ENCODE measurements at places on chromosomes 11 and 22.

GRCh38 chr22:47277531-47277930, 515.1 kb downstream of the TBC1D22A start:
- no peak for DNase-seq

GRCh38 chr11:119752345-119752871, 23.4 kb upstream of the NECTIN1 start:
- no peak for DNase-seq

GRCh38 chr11:82733444-82734119, at the start of gene FAM181B:
FAM181B (minus strand) TSS chr11:82733864; CDS start chr11:82733729, 135 bp downstream.
- peak; percentile 91 for DNase-seq

DNA sequence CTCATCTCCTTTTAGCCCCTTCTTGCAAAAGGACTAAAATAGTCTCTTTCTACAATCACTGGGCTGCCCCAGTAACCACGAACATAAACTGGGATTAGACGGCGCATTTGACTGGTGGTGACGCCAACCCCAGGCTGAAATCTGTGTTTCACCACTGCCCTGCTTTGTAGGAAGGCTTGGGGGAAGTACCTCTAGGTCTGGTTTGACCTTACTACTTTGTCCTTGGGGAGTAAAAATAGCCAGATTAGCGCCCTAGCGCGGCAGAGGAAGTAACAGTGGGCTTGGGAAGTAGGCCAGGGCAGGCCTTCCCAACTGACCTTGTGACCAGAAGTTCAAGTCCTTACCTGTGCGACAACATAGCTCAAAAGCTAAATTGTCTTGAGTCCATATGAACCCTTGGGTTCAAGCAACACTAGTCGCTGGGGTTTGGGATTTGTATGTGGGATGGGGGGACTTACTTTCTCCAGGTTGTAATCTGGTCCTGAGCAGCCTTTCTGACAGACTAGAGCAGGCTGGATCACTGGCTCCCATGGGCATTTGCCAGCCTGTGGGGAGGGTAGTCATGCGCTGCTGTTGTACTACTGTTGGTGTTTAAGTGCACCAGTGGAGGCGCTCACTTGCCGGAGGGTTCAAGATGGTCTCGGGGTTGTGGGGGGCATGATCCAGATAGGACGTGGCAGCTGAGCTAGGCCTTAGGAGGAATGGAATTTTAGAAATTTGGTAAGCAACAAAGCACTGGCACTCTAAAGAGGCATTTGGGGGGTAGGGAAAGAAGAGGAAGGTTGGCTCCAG, 953 bp upstream of the PACS1 start:
- peak; percentile 82 for DNase-seq

- DNase-seq: no peak
Measured at GRCh38 chr22:40410272-40410671, 39.9 kb downstream of the SGSM3 start.

All from eye (tissue), 1 donor.